WTC11 (cell line): ENCODE measurements at places on chromosomes 16 and 17. TPM values are rescaled to one million over a fixed set of nuclear protein-coding genes. Genes with fewer than 3 reads are reported as not detected.

ZNF598 gene
- total RNA-seq, result 53.9 to 66.4 TPM (median 55.5 TPM) in 3 replicates

ALOX15B gene
- 0.22 to 0.87 TPM (median 0.73 TPM) in 3 replicates for total RNA-seq

CPHXL gene
- not detected in 3 replicates for total RNA-seq

GGT6 gene
- total RNA-seq, result 0.07 to 0.37 TPM (median 0.18 TPM) in 3 replicates

PRR35 gene
- 0.72 to 1.1 TPM (median 0.94 TPM) in 3 replicates for total RNA-seq

OR2C1 gene
- total RNA-seq, result not detected in 3 replicates

KRTAP4-5 gene
- total RNA-seq, result not detected in 3 replicates

DNA sequence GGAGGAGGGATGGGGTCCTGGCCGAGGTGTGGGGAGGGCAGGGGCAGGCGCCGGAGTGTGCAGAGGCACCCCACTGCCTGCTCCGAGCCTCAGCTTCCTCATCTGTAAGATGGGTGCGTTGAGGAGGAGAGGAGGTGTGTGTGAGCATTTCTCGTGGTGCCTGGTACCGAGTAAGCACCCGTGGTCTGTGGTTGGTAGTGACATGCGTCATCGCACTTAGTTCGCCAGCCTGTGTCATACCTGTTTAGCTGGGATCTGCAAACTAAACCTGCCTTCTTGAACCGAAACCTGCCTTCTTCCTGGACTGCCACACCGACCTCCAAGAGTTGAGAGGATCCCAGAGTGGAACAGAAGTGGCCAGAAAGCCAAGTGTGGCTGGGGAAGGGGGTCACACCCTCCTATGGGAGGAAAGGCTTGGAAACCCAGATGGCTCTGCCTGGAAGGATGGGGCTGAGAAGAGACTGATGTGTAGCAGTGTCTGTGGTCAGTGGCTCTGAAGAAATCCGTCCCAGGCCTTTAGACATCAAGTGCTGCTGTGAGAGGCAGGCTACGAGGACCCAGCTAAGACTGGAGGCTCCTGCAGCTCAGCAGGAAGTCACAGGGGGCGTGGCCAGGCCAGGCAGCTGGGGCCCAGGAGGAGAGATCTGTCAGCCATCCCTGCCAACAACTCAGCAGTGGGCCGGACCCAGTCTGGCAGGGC is 162.6 kb upstream of the PLCG2 start:
- H3K4me3 ChIP-seq, result no peak overlapping the region
- H3K4me1 ChIP-seq, result no peaks in the 10 kb centered on the region
- no peaks in the 10 kb centered on the region for H3K27me3 ChIP-seq
- H3K27ac ChIP-seq, result no peak overlapping the region

DNA sequence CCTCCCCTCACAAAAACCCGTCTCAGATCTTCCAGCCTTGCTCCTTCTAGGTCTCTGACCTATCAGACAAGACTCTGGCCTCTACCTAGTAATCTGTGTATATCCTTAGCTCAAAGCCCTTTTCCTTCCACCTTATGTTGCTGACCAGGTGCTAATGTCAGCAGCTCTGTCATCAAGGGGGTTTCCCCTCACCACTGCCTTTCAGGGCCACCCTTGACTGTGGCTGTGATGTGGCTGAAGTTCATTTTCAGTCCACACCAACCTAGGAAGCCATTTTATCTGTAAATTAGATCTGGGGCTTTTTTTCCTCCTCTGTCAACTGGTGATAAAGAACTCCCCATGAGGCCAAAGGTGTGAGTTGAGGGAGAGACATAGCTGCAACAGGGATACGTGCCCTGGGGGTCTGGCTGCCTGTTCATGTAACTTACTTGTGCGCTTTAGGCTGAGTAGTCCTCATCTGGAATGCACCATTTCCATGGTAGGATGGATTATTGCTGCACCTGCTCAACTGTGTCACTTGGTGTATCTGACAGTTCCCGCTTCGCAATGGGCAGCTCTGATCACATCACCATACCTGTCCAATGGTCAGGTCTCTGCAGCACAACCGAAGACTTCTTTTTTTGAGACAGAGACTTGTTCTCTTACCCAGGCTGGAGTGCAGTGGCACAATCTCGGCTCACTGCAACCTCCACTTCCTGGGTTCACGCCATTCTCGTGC is 14.7 kb upstream of the RUNDC3A start:
- no peak overlapping the region for H3K4me3 ChIP-seq
- peaks cover under 1% of the 10 kb centered on the region; the same call in 1 of the 2 replicates for H3K4me1 ChIP-seq
- no peaks in the 10 kb centered on the region for H3K36me3 ChIP-seq
- no peak for DNase-seq
- no peak overlapping the region; the same call in 1 of the 2 replicates for H3K27ac ChIP-seq
- no peaks in the 10 kb centered on the region; the same call in 1 of the 2 replicates for H3K27me3 ChIP-seq

DNA sequence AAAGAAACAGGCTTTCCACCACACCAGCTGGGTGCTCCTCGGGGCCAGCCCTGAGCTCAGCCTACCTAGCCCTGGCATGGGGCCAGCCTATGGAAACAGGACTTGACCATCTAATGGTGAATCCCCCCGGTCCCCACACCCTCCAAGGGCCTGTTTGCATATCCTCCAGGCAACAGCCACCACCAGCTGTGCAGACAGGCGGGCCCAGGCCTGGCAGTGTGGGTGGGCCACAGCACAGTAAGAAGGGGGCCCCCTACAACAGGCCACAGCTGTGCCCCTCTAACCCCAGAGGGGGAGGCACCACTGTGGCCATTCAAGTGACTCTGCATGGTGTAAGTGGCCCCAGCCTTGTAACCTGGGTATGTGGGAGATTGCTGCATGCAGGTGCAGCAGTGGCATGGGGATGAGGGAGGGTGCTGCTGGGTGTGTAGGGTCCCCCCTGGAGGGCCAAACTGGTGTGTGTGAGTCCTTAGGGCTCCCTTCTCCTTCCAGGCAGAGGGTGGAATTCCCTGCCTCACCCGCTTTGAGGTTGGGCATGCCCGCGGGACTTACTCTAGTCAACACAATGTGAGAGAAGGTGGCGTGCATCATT is 148.2 kb downstream of the C16orf78 start:
- no peak overlapping the region for H3K4me3 ChIP-seq
- no peak overlapping the region for H3K27ac ChIP-seq
- H3K4me1 ChIP-seq, result peaks cover 7% of the 10 kb centered on the region
- no peak for DNase-seq

DNA sequence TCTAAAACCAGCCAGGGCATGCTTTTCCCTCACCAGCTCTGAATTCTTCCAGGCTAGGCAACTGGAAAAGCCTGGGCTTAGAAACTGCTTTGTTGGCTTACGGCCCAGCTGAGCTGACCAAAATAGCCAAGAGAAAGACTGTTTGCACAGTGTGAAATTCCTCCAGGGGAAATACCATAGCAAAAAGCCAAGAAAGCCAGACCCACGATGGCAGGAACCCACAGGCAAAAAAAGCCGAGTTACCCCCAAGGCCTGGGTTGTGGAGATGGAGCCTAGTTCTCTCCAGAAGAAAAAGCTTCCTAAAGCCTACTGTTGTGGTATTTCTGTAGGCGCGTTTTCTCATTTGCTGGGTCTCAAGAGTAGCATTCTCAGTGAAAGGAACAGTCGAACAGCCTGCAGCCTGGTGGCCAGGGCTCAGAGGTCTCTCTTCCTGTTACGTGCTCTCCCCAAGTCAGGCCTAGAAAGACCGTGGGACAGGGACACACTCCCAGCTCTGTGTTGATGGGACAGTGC is 9.2 kb downstream of the SP2 start:
- H3K4me1 ChIP-seq, result peaks cover 40% of the 10 kb centered on the region
- H3K4me3 ChIP-seq, result no peak overlapping the region
- no peak for DNase-seq
- H3K36me3 ChIP-seq, result peaks cover 3% of the 10 kb centered on the region; the same call in 1 of the 2 replicates
- H3K27ac ChIP-seq, result peak overlapping the region; percentile 2

- H3K27me3 ChIP-seq, result no peaks in the 10 kb centered on the region
- no peak overlapping the region for H3K4me3 ChIP-seq
- no peaks in the 10 kb centered on the region for H3K4me1 ChIP-seq
- DNase-seq, result no peak
These were observed 19.0 kb downstream of the CBFA2T3 start for GRCh38 chr16:88957887-88958577.

DNA sequence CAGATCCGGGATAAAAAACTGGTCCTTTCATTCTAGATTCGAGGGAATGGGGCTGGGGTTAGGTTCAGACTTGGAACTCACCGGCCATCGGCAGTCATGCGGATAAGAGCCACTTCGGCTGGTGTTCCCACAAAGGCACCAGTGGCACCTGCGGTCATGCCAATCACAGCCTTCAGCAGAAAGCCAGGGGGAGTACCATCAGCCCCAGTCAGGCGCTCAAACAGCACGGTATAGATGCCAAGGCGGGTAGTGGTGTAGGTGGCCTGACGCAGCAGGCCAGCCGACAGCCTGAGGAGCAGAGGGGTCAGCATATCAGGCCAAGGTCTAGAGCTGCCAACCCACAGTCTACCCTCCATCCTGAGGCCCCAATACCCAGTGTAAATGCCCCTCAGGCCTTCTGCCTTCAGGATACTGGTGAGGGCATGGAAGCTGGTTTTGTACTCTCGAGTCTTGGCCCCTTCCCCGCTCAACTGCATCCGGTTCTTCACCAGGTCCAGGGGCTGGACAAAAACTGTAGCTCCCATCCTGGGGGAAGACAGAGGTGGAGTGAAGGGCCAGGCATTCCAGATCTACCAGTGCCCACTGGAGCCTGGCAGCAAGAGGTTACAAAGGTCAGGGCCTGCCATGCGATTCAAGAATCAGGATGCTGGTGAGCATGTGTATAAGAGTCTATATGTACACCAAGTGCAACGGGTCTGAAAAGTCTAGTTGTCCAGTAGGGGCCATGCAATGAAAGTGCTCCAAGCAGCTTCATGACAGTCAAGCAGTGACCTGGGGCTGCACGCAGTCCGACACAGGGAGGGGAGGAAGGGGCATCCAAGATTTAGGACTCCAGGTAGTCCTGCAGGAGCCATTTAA is 929 bp downstream of the SLC25A11 start:
- peaks cover 28% of the 10 kb centered on the region for H3K4me1 ChIP-seq
- DNase-seq, result no peak
- H3K36me3 ChIP-seq, result peaks cover 36% of the 10 kb centered on the region
- peak overlapping the region; percentile 96 for H3K27ac ChIP-seq

DNA sequence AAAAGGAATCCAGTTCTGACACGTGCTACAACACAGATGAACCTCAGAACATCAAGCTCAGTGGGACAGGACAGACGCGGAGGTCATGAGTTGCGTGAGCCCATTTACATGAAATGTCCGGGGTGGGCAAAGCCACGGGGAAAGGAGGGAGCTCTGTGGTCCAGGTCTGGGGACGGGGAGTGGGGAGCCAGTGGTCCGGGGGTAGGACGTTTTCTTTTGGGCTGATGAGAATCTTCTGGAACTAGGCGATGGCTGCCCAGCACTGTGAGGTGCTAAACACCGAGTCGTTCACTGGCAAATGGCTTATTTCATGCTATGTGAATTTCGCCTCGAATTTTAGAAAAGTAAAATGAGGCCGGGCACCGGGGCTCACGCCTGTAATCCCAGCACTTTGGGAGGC is 2.6 kb upstream of the LMF1 start:
- no peak for DNase-seq
- H3K27ac ChIP-seq, result no peak overlapping the region
- H3K4me3 ChIP-seq, result no peak overlapping the region
- H3K36me3 ChIP-seq, result no peaks in the 10 kb centered on the region
- H3K27me3 ChIP-seq, result peaks cover 24% of the 10 kb centered on the region

- H3K36me3 ChIP-seq, result peaks cover 7% of the 10 kb centered on the region
- H3K27ac ChIP-seq, result no peak overlapping the region
- H3K4me1 ChIP-seq, result peaks cover 29% of the 10 kb centered on the region
- no peak overlapping the region for H3K4me3 ChIP-seq
- no peak for DNase-seq
These were observed 82.1 kb upstream of the CNTNAP4 start for GRCh38 chr16:76195056-76195455.

GRCh38 chr16:50284131-50284911 is 18.0 kb downstream of the ADCY7 start:
- H3K27ac ChIP-seq, result no peak overlapping the region
- H3K4me3 ChIP-seq, result no peak overlapping the region
- DNase-seq, result no peak
- peaks cover 6% of the 10 kb centered on the region; the same call in 1 of the 2 replicates for H3K36me3 ChIP-seq
- no peaks in the 10 kb centered on the region; the same call in 1 of the 2 replicates for H3K27me3 ChIP-seq

- no peaks in the 10 kb centered on the region; the same call in 1 of the 2 replicates for H3K36me3 ChIP-seq
- H3K27me3 ChIP-seq, result no peaks in the 10 kb centered on the region
- H3K4me3 ChIP-seq, result no peak overlapping the region
- H3K4me1 ChIP-seq, result peaks cover 13% of the 10 kb centered on the region
These were observed 251.8 kb downstream of the HAPSTR1 start for GRCh38 chr16:9343276-9343675.

DNA sequence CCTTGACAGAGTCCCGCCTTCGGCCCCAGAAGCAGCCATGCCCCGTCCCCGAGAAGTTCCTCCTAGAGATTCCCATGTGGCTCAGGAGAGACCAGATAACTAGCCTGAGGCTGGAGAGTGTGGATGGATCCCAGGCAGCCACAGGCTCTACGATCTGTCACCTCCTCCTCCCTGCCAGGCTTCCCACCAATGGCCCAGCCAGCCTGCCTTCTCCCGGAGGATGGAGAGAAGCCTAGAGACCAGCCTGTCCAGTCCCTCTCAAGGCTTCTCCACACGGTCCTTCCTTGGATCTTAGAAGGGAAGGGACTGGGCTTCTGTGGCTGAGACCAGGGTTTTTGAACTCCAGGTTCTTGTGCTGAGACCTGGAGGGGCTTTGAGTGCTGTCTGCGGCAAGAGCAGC is 1.6 kb upstream of the SMTNL2 start:
- peaks cover 22% of the 10 kb centered on the region for H3K4me1 ChIP-seq
- no peak overlapping the region for H3K4me3 ChIP-seq

DNA sequence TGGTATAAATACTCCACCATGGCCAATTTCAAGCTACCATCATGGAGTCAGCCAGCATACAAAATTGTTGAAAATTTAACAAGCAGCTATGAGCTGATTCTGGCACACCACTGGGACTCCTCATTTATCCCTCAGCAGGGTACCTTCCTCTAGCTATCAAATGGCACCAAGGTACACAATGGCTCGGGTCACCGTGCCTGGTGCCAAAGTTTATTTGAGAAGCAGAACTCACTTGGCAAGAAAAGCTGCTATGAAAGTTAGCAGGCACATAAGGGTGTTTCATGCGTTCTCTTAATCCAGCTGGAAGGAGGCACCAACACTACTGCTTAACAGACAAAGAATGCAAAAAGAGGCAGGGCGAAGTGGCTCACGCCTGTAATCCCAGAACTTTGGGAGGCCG is 51.6 kb downstream of the IKZF3 start:
- no peak for DNase-seq
- no peaks in the 10 kb centered on the region for H3K27me3 ChIP-seq

- H3K27me3 ChIP-seq, result peaks cover 21% of the 10 kb centered on the region
- no peaks in the 10 kb centered on the region for H3K4me1 ChIP-seq
These were observed 298.1 kb upstream of the IRX5 start for GRCh38 chr16:54632322-54633220.

DNA sequence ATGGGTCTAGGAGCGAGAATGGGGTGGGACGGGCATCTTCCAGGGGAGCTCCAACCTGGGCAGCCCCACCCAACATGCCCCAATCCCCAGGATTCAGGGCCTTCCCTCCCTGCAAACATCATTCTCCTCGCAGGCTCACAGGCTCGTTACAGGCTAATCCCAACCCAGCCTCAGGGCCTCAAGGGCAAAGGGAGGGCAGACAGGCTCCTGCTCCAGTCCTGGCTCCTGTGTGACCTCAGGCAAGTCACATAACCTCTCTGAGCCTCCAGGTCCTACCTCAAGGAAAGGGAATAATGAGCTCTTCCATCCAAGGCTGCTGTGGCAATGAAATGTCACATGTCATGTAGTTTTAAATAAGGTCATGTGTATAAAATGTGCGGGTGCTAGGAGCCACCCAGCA is 186.5 kb upstream of the TNRC6C start:
- H3K4me1 ChIP-seq, result peaks cover 35% of the 10 kb centered on the region
- H3K4me3 ChIP-seq, result no peak overlapping the region
- no peak overlapping the region for H3K27ac ChIP-seq
- peaks cover 19% of the 10 kb centered on the region for H3K27me3 ChIP-seq
